GM04504 (cell line): ENCODE measurements at places on chromosomes 6 and 20.
A peak's percentile ranks its signal among the peaks of the same experiment; 100 is the strongest.

DNA sequence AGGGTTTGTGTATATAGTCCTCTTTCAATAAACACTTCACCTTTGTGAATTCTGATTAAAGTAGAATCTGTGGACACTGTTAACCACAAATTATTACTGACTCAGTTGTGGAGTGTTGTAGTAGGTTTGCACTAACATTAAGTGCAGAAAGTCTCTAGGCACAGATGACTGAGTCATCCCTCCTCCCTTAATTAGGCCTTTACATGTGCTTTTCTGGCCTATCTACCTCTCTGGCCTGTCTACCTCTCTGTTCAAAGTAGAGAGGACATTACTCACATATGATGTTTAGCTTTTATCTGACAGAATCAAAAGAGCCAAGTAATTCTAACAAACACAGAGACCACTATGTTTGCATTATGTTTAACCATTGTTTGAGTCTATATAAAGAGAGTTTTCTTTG, 783.0 kb downstream of the TENT5A start:
- DNase-seq, result no peak

DNA sequence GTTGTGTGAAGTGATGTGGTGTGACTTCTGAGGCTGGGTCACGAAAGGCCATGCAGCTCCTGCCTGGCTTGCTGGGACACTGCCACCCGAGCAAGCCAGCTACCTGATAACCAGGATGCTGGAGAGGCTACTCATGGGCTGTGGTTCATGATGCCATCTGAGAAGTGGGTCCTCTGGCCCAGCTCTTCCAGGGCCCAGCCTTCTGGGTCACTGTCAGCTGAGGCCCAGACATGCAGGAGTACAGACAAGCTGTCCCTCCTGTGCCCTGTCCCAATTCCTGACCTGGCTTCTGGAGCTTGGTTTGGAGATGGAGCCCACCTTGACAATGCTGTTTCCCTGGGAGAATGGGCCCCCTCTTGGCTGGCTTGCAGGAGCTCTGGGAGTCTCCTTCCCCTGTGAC, 87.0 kb downstream of the DHX35 start:
- DNase-seq, result no peak

DNA sequence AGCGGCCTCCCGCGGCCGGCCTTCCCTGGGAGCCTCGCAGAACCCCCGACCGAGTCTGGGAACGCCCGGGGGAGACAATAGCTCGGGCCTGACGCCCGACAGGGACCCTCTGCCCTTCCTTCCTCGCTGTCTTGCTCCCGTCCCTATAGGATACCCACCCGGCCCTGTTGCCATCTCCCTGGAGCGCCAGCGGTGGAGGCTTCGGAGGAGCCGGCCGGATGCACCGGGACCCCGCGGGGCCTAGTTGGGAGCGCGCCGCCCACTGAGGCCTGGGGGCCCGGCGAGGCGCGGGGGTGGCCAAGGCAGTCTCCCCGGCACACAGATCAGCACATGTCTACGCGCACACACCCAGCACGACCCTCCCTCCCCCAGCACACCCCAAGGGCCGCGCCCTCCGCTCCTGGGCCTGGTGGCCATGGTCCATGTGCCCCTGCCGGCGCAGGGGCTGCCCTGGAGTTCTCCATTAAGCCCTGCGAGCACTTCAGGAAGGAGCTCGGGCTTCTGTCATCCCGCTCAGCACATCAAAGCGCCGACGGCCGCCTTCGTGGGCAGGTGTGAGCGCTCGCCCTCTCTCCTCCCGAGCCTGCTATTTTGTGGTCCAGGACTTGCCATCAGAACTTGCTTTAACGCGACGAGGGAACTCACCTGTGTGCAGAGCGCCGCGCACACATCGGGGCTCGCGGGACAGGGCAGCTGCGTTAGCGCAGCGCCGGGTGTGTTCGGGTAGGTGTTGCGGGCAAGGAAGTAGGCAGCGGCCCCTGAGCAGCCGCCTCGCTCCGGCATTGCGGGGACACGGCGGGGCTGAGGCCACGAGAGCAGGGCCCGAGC, 3.7 kb downstream of the FOXF2 start:
- DNase-seq, result no peak

DNA sequence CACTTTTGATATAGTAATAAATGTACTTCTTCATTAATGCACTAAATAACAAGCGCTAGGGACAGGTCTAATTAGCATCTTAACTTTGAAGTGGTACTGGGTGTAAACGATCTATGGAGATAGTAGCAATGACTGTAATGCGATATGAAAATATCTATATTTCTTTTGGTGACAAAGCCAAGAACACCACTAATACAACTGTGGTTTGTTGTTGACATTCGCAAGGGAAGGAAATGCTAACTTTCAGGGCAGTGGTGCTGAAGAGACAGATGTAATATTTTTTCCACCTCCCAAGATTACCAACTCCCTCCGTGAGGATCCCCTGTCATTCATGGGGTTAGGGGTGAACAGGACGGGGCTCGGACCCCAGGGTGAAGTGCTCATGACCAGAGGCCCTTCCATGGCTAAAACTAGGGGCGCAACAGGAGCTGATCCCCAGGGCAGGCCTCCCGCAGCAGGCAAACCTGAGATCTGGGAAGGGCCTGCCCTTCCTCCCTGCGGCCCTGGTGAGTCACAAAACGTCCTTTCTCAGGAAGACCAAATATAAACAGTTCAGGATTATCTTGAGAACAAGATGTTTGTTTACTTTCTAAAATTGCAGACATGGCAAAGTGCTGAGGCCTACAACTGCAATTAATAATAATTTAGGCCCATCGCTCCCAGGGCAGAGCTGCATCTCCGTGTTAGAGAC, 65.0 kb upstream of the TOX2 start:
- DNase-seq, result no peak

DNA sequence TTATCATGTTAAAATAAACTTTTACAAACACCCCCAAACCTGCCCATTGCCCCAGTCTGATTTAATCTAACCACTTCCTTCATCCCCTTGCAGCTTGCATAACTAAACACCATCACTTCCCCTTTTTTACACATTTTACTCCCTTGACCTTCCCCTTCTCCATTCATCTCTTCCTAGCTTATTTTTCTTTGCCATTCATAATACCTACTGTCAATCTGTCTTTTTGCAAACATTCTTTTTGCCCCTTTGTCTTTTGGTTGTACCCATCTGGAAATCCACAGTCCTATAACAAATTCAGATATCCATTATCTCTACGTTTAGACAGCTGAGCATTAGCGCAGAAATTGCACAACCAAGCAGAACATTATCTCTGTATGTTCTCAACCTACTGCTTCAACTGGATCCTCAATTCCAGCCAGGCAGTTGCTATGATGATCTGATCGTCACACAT, 51.2 kb downstream of the C6orf52 start:
- no peak for DNase-seq

DNA sequence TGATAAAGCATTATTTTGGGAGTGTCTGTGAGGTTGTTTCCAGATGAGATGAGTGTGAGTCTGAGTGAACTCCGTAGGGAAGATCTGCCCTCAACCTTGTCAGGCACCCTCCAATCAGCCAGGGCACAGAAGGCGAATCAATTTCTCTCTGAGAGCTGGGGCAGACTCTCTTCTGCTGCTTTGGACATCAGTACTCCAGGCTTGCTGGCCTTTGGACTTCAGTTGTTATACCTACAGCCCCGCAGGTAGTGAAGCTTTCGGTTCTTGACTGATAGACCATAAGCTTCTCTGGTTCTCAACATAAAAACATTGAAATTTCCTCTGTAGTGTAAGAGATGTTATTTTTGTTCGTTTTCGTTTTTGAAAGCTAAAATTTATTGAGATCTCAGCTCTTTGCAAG, 71.4 kb downstream of the MAFB start:
- DNase-seq, result no peak

- no peak for DNase-seq
Observed at GRCh38 chr6:41672816-41673703, 34.8 kb downstream of the MDFI start.

DNA sequence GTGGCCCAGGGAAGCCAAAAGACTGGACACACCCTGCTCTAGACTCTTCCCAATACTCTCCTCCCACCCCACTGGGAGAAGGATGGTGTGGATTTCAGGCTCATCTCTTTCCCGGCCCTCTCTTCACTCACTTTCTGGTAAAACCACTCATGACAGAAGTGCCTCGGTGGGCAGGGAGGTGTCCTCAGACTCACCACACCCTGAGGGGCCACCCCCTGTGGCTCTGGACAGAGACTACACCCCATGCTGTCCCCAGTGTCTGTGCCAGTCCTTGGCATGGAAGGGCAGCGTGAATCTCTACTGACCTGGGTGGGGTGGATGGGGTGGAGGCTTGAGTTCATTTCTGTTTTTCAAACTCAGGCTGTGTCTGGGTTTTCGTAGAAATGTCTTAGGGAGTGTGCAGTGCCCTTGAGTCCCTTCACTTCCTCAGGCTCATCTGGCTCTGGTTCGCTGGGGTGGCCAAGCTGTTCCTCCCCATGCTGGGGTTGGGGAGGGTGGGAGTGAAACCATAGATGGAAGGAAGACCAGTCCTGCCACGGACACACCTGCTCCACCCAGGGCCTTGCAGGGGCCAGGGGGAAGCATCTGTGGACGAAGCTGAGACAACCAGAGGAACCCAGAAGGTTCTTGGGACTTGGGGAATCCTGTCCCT, 59.1 kb downstream of the EZR start:
- DNase-seq, result no peak

- peak; percentile 85 for DNase-seq
Observed at GRCh38 chr6:12761376-12762115, 45.0 kb downstream of the PHACTR1 start.
